ENCODE measurements at places on chromosomes 16 and 17. TPM values are rescaled to one million over a fixed set of nuclear protein-coding genes. Genes with fewer than 3 reads are reported as not detected.
A peak's percentile ranks its signal among the peaks of the same experiment; 100 is the strongest.

PDILT gene
- 0.87 TPM for total RNA-seq

WNT3 gene
- total RNA-seq: 2.0 TPM

DNA sequence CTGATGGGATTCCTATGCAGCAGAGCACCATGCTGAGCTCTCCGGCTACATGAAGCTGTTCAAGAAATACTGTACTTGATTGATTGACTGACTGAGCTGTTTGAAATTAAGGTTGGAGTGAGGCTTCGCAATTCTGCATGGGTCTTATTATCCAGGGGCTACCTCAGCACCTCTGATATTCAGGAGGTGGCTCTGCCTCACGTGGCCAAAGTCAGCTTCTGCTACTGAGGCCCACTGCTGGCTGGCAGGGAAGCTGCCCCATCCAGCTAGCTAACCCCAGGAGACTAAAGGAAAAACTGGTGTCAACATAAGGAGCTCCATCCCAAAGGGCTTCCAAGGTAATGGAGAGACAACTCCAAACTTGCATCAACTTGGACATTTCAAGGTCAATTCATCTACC is 66.2 kb upstream of the TRAP1 start:
- H3K4me3 ChIP-seq: no peak overlapping the region
- no peaks in the 10 kb centered on the region for H3K4me1 ChIP-seq
- no peaks in the 10 kb centered on the region for H3K36me3 ChIP-seq
- H3K27me3 ChIP-seq: no peaks in the 10 kb centered on the region
- no peak overlapping the region for H3K27ac ChIP-seq
- DNase-seq: no peak

GRCh38 chr17:65173284-65173793 is 36.2 kb downstream of the RGS9 start:
- peak; percentile 5 for DNase-seq
- no peak overlapping the region for H3K4me3 ChIP-seq
- no peak overlapping the region for H3K27ac ChIP-seq
- H3K4me1 ChIP-seq: no peaks in the 10 kb centered on the region
- no peaks in the 10 kb centered on the region for H3K27me3 ChIP-seq

DNA sequence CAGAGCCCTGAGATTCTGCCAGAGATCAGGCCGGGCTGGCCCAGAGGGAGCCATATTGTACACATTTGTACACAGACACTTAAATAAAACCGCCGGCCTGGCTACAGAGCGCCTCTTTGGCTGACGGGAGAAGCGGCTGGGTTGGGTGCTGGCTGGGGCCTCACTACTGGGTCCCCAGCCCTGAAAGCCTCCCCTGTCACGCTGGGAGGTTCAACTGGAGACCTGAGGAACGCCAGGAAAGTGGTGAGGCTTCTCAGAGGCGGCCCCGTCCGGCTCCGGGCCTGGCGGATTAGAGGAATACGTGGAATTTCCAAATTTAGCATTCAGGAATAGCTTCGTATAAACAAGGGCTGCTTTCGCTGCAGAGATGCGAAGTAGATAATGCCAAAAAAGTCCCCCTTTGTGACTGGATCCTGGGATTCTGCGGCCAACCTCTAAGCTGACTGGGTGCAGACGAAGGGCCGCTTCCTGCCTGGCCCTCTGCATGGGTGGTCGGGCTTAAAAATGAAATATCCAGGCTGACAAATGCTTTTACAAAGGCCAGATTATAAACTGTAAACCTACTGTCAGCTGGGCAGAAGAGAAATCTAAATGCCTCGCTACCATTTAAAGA is 252.4 kb downstream of the IRF8 start:
- peaks cover 2% of the 10 kb centered on the region for H3K27me3 ChIP-seq
- H3K4me1 ChIP-seq: no peaks in the 10 kb centered on the region
- peak overlapping the region; percentile 28 for H3K27ac ChIP-seq
- no peak overlapping the region for H3K4me3 ChIP-seq
- H3K36me3 ChIP-seq: no peaks in the 10 kb centered on the region
- DNase-seq: no peak

- H3K4me1 ChIP-seq: peaks cover 8% of the 10 kb centered on the region
- no peak overlapping the region for H3K27ac ChIP-seq
- no peaks in the 10 kb centered on the region for H3K36me3 ChIP-seq
- DNase-seq: no peak
- H3K27me3 ChIP-seq: no peaks in the 10 kb centered on the region
These were observed 62.3 kb downstream of the CYB5B start for GRCh38 chr16:69486724-69487123.

DNA sequence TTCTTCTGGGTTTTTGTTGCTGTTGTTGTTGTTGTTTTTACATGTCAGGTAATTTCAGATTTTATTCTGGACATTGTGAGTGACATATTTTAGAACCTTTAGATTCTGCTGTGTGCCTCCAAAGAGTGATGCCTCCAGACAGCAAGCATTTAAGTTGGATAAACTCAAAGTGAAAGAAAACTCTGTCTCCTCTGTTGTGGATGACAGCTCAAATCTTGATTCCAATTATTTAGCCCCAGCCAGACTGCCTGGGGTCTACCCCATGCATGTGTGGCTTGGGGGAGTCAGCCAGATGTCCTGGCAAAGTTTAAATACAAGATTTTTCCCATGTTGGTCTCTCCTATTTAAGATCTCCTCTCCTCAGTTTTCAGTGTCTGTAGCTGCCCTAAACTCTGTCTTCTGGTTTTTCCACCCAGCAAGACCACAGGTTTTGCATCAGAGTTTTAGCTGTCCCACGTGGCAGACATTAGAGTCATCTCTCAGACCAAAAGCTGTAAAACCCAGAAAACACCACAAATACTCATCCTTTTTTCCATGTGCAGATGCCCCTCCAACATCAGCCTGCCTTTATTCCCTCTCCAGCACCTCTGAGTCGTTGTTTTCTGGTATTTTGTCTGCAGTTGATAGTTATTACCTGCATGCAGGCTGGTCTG is 19.4 kb upstream of the ZNF469 start:
- no peaks in the 10 kb centered on the region for H3K36me3 ChIP-seq
- H3K4me1 ChIP-seq: no peaks in the 10 kb centered on the region
- H3K27me3 ChIP-seq: no peaks in the 10 kb centered on the region

GSG1L gene
- total RNA-seq: 0.91 TPM

DNA sequence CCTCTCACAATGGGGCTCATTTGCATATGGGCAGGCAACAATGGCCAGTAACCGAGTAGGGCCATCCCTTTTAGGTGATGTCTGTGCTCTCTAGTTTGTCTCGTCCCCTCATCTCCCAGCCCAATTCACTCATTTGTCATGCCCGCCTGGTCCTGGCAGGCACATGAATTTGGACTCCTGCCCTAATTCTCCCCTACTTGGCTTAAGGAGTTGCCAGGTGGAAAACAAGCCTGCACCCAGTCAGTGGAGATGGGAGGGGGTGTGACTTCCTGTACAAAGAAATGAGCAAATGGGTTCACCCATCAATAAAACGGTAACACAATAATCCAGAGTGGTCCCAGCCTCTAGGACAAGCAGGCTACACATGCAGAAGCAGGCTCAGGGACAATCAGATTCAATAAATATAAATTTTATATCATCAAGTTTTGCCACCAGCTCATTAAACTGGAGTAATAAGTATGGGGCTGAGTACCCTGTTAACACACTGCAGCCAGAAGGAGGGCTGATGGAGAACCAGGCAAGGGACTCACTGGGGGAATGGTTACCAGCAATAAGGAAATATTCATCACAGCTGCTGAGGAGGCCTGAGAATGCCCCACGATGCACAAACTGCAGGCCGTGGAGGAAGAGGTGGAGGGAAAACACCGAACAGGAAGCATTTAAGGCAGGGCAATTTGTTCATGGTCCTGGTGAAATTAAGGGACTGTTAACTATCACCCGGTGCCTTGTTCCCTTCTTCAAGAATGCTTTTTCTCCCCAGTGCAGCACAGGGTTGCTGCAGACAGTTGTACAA is 84.4 kb upstream of the GPRC5B start:
- H3K27ac ChIP-seq: no peak overlapping the region
- H3K4me3 ChIP-seq: no peak overlapping the region
- H3K36me3 ChIP-seq: no peaks in the 10 kb centered on the region

LHX1 gene
- not detected for total RNA-seq

DNA sequence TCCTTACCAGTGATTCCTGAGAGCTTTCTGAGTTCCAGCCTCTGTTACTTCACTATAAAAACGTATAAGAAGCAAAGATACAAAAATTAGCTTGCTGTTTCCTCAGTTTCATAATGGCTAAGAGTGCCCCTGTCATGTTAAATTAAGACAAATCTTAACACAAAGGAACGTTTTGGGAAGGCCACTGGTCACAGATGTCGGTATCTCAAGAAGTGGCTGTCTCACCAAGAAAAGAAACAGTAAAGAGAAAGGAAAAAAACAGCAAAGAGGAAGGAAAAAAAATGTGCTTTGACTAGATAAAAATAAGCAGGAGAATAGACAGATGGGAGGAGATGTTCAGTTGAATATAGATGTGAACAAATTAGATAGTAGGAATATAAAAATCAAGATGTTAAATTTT is 94.8 kb upstream of the AKTIP start:
- H3K27me3 ChIP-seq: no peaks in the 10 kb centered on the region
- H3K36me3 ChIP-seq: no peaks in the 10 kb centered on the region
- no peak overlapping the region for H3K4me3 ChIP-seq
- no peak overlapping the region for H3K27ac ChIP-seq

- H3K27ac ChIP-seq: peak overlapping the region; percentile 69
- H3K4me1 ChIP-seq: no peaks in the 10 kb centered on the region
- no peaks in the 10 kb centered on the region for H3K27me3 ChIP-seq
These were observed 2.1 kb downstream of the PRKCA start for GRCh38 chr17:66304304-66305174.

TSNAXIP1 gene
- total RNA-seq: 8.0 TPM

ITGAX gene
- 2.0 TPM for total RNA-seq

TAC4 gene
- total RNA-seq: not detected

LITAFD gene
- 2.3 TPM for total RNA-seq

MPV17L gene
- 8.1 TPM for total RNA-seq

- peak overlapping the region; percentile 59 for H3K4me3 ChIP-seq
- H3K4me1 ChIP-seq: no peaks in the 10 kb centered on the region
- peak overlapping the region; percentile 98 for H3K27ac ChIP-seq
These were observed 772 bp downstream of the PFAS start for GRCh38 chr17:8249621-8250500.

GRCh38 chr17:3543453-3543852 is 14.2 kb downstream of the TRPV3 start:
- H3K27ac ChIP-seq: no peak overlapping the region
- H3K4me1 ChIP-seq: no peaks in the 10 kb centered on the region
- no peak overlapping the region for H3K4me3 ChIP-seq
- H3K27me3 ChIP-seq: no peaks in the 10 kb centered on the region
- no peak for DNase-seq

- H3K4me3 ChIP-seq: no peak overlapping the region
- H3K27me3 ChIP-seq: no peaks in the 10 kb centered on the region
- H3K27ac ChIP-seq: no peak overlapping the region
- no peak for DNase-seq
These were observed 5.7 kb downstream of the KCNJ16 start for GRCh38 chr17:70080541-70081347.

DNA sequence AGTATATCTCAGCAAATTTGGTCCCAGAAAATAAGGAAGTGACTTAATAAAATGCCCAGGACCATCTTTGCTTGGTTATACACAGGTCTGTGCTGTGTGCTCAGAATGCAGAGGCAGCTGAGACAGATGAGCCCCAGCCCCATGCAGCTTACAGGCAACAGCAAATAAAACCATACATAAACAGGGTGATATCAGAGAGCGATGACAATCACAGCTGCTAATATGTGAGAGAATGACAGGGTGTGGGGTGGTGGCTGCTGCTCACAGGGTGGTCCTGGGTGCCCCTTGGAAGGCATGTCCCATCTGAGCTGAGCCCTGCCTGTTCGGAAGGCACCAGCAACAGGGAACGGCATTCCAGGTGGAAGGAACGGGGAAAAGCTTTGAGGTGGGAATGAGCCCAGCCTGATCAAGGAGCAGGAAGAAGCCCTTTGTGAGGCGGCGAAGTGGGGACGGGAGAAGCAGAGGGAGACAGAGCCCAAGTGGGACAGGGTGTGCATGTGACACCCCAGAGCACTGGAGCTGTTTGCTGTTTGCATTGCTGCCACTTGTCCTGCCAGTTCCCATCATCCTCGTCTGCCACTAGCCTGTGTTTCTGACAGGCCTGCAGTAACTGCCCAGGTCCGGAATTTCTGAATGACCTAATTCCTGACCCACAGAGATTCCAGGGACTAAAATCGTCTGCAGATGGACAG is 150.5 kb downstream of the KATNIP start:
- DNase-seq: no peak
- no peak overlapping the region for H3K4me3 ChIP-seq
- no peaks in the 10 kb centered on the region for H3K36me3 ChIP-seq
- no peak overlapping the region for H3K27ac ChIP-seq

WWOX gene
- total RNA-seq: 93.2 TPM

- no peaks in the 10 kb centered on the region for H3K27me3 ChIP-seq
- H3K36me3 ChIP-seq: no peaks in the 10 kb centered on the region
- H3K27ac ChIP-seq: no peak overlapping the region
- DNase-seq: no peak
- H3K4me3 ChIP-seq: no peak overlapping the region
- H3K4me1 ChIP-seq: no peaks in the 10 kb centered on the region
These were observed 767 bp downstream of the MEOX1 start for GRCh38 chr17:43660816-43661493.

GRCh38 chr16:11047057-11047456 is 102.7 kb downstream of the CLEC16A start:
- no peak for DNase-seq
- H3K27me3 ChIP-seq: no peaks in the 10 kb centered on the region
- H3K4me3 ChIP-seq: no peak overlapping the region
- no peaks in the 10 kb centered on the region for H3K4me1 ChIP-seq

- peaks cover 36% of the 10 kb centered on the region for H3K4me1 ChIP-seq
- H3K4me3 ChIP-seq: no peak overlapping the region
- no peaks in the 10 kb centered on the region for H3K36me3 ChIP-seq
- DNase-seq: peak; percentile 91
- H3K27ac ChIP-seq: peak overlapping the region; percentile 97
- no peaks in the 10 kb centered on the region for H3K27me3 ChIP-seq
These were observed 38.6 kb upstream of the TOB1 start for GRCh38 chr17:50904518-50905459.

DNA sequence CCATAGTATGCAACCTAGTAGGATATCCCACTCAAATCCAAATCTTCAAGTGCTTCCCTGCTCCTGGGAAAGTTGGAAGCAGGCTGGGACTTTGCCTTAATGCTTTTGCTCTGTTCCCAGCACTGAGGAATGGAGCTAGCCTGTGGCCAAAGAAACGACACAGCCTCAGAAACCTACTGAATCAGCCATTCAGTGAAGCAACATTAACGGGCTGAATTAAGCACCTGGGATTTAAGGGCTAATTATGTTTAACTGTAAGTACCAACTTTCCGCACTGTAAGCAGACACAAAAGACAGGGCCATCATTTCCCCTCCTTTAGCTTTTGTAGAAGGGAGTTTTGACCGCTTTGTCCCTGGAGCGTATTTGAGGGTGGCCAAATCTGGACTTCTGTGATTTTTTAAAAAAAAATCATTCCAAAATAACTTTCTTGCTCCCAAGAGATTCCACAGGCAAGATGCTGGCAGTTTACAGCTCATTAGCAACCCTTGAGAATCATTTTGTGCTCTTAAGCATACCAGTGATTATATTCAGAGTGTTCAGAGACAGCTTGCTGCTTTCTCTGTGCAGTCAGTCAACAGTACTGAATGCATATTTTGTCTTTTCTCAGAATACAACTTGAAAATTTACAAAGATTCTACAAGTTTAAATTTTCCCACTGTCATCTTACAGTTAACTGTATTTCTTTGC is 17.6 kb upstream of the NOL11 start:
- no peak overlapping the region for H3K27ac ChIP-seq
- no peaks in the 10 kb centered on the region for H3K4me1 ChIP-seq
- H3K36me3 ChIP-seq: no peaks in the 10 kb centered on the region
- H3K27me3 ChIP-seq: no peaks in the 10 kb centered on the region
- no peak overlapping the region for H3K4me3 ChIP-seq

Measured in prostate gland (tissue), 2 donors.